ENCODE measurements at places on chromosomes 5 and 9. TPM values are rescaled to one million over a fixed set of nuclear protein-coding genes. Genes with fewer than 3 reads are reported as not detected.

Gene SCGB3A2
- 0.41 TPM for polyA plus RNA-seq

Gene IFNE
- 0.13 TPM for polyA plus RNA-seq

Gene SLC6A18
- polyA plus RNA-seq = 4.6 TPM

Gene DND1
- polyA plus RNA-seq = 1.0 TPM

Gene CCL27
- 0.59 TPM for polyA plus RNA-seq

Gene UBE2QL1
- 0.79 TPM for polyA plus RNA-seq

Gene SEMA6A
- 48.5 TPM for polyA plus RNA-seq

Gene ADGRD2
- polyA plus RNA-seq = 0.17 TPM

Gene GLRA1
- not detected for polyA plus RNA-seq

Gene ZFP2
- 6.4 TPM for polyA plus RNA-seq

Gene PCDH12
- 17.5 TPM for polyA plus RNA-seq

Gene ITGA2
- 26.1 TPM for polyA plus RNA-seq

Gene RNF183
- 6.0 TPM for polyA plus RNA-seq

Gene IRX1
- 40.5 TPM for polyA plus RNA-seq

Gene SH3RF2
- polyA plus RNA-seq = 4.6 TPM

Gene LRRC19
- polyA plus RNA-seq = 12.2 TPM

Gene ALDH1A1
- 273 TPM for polyA plus RNA-seq

Gene TNC
- 366 TPM for polyA plus RNA-seq

Gene RNF180
- polyA plus RNA-seq = 8.8 TPM

Gene THBS4
- polyA plus RNA-seq = 18.6 TPM

Gene POLK
- 24.6 TPM for polyA plus RNA-seq

Gene CSF1R
- polyA plus RNA-seq = 13.3 TPM

Gene TMC1
- 0.53 TPM for polyA plus RNA-seq

Gene ENTREP1
- polyA plus RNA-seq = 2.4 TPM

Gene MAMDC4
- 10.9 TPM for polyA plus RNA-seq

Gene C7
- 175 TPM for polyA plus RNA-seq

Gene GRXCR2
- polyA plus RNA-seq = not detected

Gene CA9
- polyA plus RNA-seq = 0.85 TPM

Gene CNTNAP3B
- 20.2 TPM for polyA plus RNA-seq

Gene GGTA1
- polyA plus RNA-seq = 5.9 TPM

Gene CACNA1B
- 0.23 TPM for polyA plus RNA-seq

Gene ABHD17B
- 26.2 TPM for polyA plus RNA-seq

Gene DNAI1
- polyA plus RNA-seq = 4.0 TPM

Measured in renal cortex interstitium (tissue), 15 donors.